Epithelial cell of esophagus (primary cell): ENCODE measurements at places on chromosomes 1 and 21.

- DNase-seq = peak; percentile 24
These were observed 99.5 kb upstream of the BACE2 start for GRCh38 chr21:41068496-41068895.

DNA sequence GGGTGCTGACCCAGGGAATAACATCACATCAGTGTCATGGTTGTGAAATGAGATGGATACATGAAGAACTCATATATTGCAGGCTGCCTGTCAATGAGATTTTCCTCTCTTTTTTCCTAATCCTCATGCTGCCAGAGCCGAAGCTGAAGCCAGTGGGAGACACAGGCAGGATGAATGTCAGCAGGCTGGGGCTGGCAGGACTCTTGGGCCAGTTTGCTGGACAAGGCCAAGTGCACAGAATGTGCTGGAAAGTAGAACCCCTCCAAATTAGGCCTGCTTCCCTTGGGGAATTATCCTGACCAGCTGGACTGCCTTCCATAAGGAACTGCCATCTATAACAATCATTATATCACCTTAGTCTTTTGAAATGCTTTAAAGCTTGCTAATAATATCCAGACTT lies 31.4 kb downstream of the SLC44A3 start:
- DNase-seq = no peak

DNA sequence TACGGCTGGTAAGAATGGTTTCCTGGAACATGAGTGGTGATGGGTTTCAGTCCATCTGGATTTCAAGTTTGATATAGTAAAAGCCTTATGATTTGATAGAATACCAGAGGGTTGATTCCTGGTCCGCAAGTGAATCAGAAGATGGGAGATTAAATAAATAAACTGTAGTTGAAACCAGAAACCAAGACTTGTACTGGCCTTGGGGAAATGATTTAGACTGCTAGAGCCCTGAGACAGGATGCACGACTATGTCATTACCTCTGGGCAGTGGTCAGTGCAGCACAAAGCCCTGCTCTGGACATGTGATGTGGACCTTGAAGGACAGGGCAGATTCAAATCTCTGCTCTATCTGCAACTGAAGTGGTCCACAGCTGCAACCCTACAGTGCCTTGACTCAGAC lies 15.6 kb upstream of the FMOD start:
- no peak for DNase-seq

GRCh38 chr1:115890580-115890979 lies 49.7 kb upstream of the NHLH2 start:
- no peak for DNase-seq

- DNase-seq = peak; percentile 57
These were observed 3.1 kb upstream of the NCF2 start for GRCh38 chr1:183593356-183593755.

DNA sequence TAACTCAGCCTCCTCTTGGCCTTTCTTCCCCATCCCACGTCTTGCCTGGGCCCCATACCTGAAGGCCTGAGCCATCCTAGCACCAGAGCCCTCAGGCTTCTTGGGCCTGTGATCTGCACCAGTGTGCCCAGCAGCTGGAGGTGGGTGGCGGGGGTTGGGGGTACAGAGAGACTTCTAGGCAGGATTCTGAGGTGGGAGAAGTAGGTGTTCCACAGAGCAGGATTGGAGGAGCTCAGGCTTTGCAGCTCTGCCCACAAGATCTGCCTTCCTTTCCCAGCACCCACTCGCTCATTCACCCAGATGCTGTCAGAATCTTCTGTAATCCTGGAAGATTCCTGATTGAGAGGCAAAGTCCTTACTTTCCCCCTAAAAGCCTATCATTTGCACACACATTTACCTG lies 10.0 kb upstream of the GJB5 start:
- no peak for DNase-seq

- DNase-seq = no peak
These were observed 74.0 kb upstream of the ZBTB18 start for GRCh38 chr1:243977094-243977493.

DNA sequence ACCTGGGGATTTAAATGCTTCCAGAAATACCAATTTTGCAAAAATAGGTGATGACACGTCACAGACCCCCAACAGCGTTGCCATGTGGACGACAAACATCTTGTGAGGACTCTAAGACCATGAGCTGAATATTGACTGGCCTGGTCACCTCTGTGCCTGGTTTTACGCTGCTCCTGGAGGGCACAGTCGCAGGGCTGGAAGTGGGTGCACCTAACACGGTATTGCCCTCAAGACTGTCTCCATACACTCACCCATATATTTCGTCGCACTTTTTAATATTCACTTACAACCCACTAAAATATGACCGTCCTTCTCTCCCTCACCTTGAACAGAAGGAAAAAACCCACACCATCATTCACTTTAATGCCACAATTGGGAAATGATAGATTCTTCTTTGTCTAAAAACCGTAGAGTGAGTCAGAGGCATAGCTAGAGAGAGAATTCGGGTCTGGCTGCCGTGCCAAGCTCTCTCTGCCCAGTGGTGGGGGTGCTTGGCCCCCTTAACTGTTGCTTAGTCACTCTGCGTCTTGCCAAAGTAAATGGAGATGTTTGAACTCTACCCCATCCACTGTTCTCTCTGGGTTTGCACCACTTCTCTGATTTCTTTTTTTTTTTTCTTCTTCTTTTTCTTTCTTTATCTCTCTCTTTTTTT lies 40.8 kb upstream of the UTS2 start:
- no peak for DNase-seq

DNA sequence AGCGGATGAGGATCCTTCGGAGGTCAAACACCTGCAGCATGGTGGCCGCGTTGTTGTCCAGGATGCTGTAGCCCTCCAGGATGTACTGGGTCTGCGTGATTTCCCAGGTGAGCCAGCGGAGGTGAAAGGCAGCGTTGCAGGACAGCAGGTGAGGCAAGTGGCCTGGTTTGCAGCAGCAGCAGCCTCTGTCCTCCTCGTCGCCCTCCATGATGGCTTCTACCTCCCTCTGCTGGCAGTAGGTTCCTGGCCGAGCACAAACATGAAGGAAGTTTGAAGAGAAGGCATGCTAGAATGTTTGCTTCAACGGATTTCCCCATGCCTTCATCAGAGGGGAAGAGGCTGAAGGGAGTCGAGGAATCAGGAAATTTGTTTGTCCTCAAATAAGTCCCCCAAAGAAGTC lies 74.7 kb downstream of the NTPCR start:
- peak; percentile 71 for DNase-seq

DNA sequence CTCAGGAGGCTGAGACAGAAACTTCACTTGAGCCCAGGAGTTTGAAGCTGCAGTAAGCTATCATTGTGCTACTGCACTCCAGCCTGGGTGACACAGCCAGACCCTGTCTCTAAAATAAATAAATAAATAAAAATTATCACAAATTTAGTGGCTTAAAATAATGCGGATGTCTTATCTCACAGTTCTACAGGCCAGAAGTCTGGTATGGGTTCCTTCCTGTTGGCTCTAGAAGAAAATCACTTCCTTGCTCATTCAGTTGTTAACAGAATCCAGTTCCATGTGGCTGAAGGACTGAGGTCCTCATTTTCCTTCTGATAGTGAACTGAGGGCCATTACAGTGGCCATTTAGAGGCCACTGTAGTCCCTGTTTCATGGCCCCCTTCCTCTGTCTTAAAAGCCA lies 94.6 kb upstream of the S1PR1 start:
- DNase-seq = no peak

- DNase-seq = no peak
These were observed 24.0 kb downstream of the ADGRL2 start for GRCh38 chr1:81824759-81825158.

DNA sequence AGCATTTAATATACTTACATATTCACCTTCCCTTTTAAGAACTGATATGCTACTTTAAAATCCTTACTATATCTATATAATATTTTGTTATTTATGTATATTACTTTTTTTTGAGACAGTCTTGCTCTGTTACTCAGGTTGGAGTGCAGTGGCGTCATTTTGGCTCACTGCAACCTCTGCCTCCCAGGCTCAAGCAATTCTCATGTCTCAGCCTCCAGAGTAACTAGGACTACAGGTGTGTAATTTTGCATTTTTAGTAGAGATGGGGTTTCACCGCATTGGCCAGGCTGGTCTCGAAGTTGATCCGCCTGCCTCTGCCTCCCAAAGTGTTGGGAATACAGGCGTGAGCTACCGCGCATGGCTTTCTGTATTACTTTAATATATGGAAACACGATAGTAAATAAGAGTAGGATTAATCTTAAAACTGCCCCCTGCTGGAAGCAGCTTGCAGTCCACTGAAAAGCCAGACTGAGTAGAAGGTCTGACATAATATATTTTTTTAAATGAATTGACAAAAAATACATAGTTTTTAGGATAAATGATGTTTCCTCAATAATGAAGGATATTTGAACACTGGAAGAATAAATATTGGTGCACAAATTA lies 24.4 kb downstream of the RCAN3 start:
- peak; percentile 38 for DNase-seq

GRCh38 chr1:27109103-27109822 lies 45.7 kb downstream of the SLC9A1 start:
- DNase-seq = peak; percentile 43

GRCh38 chr1:43372172-43372571 lies 4.4 kb upstream of the ELOVL1 start:
- DNase-seq = no peak

DNA sequence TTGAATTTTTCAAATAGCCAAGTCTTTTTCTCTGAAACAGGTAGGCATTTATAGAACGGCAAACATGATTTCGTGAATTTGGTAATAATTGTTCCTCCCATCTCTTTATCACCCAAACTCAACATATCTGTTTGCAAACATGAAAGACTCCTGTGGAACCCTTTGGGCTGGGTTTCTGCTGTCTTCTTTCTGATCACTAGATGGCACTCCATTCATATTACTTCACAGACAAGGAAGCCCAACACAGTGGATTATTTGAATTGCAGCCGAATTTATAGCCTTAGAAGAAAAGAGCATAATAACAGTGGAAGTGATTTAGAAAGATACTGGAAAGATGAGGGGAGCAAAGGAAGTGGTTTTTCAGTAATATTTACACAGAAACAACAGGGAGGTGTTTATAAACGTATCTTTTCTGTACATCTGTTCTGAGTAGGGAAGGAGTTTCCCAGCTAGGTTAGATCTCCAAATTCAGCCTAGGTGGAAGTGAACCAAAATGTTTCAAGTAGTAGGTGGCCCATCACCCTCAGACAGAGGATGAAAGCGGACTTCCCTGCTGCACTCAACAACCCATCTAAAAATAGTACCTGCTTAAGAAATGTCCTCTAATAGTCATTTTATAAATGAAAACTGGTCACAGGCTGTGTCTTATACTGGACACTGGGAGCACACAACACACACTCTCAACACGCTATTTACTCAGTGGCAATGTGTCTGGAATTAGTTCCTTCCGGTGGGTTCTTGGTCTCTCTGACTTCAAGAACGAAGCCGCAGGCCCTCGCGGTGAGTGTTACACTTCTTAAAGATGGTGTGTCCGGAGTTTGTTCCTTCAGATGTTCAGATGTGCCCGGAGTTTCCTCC lies 67.6 kb downstream of the MAP3K21 start:
- peak; percentile 68 for DNase-seq

- DNase-seq = peak; percentile 41
These were observed 38.2 kb downstream of the SLC2A7 start for GRCh38 chr1:8987881-8988617.

GRCh38 chr1:87743256-87743655 lies 414.6 kb downstream of the LMO4 start:
- no peak for DNase-seq

- DNase-seq = no peak
These were observed 36.4 kb downstream of the MRAP start for GRCh38 chr21:32334980-32335531.

GRCh38 chr1:180221462-180221861 lies 8.6 kb upstream of the LHX4 start:
- DNase-seq = no peak

- no peak for DNase-seq
These were observed 17.3 kb downstream of the RHBG start for GRCh38 chr1:156386134-156386901.

DNA sequence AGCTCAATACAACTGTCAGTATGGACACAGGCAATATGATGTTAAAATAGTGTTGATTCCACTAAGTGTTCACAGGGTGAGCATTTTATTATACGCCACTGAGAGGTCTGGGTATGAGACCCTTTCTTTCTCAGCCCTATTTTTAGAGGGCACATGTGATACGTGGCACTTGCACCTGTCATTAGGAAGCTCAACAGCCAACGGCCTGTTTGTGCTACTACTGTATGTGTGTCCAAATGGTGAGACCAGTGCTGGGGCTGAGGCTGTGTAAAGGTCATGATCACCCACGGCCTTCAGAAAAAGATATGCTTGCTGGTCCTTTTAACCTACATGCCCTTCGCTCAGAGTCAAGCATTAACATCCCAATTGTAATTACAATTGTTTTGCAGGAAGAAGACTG lies 176.2 kb downstream of the DUSP10 start:
- DNase-seq = no peak

DNA sequence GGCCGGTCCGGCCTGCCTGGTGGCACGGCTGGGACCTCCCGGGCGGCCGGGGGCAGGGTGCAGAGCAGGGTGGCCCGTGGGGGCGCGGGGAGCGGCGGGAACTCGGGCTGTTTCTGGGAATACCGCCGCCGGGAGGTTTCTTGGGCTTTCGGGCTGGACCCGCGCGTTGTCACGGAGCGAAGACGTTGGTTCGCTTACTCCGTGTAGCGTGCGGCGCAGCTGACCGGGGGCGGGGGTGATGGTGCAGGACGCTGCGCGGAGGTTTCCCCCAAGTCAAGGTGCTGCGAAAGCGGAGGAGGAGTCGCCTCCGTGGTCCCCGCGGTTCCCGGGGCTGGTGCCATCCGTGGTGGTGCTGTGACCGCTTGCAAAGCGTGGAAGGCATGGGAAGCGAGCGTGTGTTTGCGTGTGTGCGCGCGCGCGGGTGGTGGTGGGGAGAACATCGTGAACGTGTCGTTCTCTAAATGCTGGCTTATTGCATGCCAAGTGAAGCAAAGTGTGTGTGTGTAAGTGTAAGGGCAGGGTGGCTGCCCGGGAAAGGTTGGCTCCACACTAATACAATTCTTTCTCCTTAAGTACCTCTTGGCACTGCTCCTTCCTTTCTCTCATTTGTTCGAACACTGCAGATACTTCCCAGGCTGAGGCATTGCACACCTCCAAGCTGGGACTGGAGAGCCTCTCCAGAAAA lies 1.1 kb downstream of the RYR2 start:
- peak; percentile 2 for DNase-seq

DNA sequence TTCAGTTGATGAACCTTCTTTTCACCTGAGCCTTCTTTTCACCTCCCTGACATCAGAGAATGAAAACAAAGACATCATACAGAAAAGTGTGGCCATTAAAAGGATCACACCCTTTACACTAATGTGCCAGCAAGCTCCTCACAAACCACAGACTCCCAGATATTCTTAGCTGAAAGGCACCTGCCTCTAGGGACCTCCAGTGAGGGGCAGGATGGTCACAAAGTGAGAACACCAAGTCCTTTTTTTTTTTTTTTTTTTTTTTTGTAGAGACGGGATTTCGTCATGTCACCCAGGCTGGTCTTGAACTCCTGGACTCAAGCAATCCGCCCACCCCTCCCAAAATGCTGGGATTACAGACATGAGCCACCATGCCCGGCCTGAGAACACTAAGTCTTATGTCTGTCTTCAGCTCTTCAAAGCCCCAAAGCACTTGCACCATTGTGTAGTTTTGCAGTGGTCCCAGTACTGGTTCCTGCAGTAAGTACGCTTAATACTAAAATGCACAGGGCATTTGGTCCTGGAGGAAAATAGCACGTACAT lies 58.2 kb upstream of the LBR start:
- DNase-seq = no peak

- no peak for DNase-seq
These were observed 9.2 kb downstream of the SLC35D1 start for GRCh38 chr1:67044631-67045270.
